CD4-positive, alpha-beta T cell (primary cell): ENCODE measurements at places on chromosomes 11 and 22.

- DNase-seq: no peak
- H3K36me3 ChIP-seq: no peaks in the 10 kb centered on the region
- peaks cover 7% of the 10 kb centered on the region for H3K27me3 ChIP-seq
- H3K4me1 ChIP-seq: no peaks in the 10 kb centered on the region
- H3K4me3 ChIP-seq: no peak overlapping the region
These were observed 90.4 kb upstream of the SLC25A18 start for GRCh38 chr22:17472932-17473331.

DNA sequence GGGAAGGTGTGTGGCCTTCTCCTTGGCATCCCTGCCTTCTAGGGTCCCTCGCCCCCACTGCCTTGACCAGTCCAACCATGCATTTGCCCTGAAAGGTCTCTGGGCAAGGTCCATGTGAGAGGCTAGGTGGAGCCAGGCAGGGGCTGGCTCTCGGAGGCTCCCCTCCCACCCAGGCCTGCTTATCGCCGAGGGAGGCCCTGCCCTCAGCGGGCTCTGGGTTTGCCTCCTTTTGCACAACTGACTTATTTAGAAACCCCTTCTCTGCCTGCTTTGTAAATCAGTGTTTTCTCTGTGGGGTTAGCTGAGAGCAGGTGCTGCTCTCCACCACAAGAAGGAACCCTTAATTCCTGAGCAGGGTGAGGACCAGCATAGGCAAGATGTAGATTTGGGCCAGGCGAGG lies 47.7 kb downstream of the CD82 start:
- peaks cover 91% of the 10 kb centered on the region for H3K4me1 ChIP-seq
- peaks cover 41% of the 10 kb centered on the region for H3K36me3 ChIP-seq
- H3K27ac ChIP-seq: no peak overlapping the region
- H3K27me3 ChIP-seq: no peaks in the 10 kb centered on the region
- DNase-seq: no peak

DNA sequence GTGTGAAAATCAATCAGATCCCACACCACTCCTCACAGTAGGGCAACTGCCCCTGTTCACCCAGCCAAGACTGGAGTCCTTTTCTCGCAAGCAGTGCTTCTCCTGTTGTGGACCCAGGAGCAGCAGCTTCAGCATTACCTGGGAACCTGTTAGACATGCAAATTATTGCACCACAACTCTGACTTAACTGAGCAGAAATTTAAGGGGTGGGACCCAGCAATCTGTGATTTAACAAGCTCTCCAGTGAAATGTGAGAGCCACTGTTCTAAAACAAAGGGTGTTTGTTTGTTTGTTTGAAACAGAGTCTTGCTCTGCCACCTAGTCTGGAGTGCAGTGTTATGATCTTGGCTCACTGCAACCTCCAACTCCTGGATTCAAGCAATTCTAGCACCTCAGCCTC lies 591.4 kb downstream of the SOX6 start:
- no peaks in the 10 kb centered on the region for H3K4me1 ChIP-seq
- no peak overlapping the region for H3K27ac ChIP-seq
- no peaks in the 10 kb centered on the region for H3K27me3 ChIP-seq
- H3K4me3 ChIP-seq: no peak overlapping the region
- no peaks in the 10 kb centered on the region for H3K36me3 ChIP-seq
- no peak for DNase-seq

DNA sequence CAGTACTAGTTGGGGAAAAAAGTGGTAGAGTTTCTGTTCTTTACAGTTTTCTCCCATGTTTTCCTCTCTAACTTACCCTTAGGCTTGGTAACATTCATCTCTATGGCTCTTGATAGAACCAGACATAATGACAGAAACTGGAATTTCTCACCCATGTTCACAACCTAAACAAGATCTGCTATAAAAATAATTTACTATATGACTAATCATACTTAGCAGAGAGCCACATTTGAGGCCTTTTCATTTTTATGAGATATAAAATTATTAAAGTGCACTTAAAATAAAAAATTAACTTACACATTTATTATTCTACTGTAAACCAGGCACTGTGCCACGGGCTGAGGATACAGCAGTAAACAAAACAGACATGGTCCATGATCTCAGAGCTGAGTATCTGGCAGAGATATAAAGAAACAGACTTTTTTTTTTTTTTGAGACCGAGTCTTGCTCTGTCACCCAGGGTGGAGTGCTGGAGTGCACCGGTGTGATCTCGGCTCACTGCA lies 98.1 kb downstream of the GAB2 start:
- H3K4me1 ChIP-seq: no peaks in the 10 kb centered on the region
- H3K27ac ChIP-seq: no peak overlapping the region
- no peak overlapping the region for H3K4me3 ChIP-seq
- DNase-seq: no peak
- no peaks in the 10 kb centered on the region for H3K27me3 ChIP-seq

DNA sequence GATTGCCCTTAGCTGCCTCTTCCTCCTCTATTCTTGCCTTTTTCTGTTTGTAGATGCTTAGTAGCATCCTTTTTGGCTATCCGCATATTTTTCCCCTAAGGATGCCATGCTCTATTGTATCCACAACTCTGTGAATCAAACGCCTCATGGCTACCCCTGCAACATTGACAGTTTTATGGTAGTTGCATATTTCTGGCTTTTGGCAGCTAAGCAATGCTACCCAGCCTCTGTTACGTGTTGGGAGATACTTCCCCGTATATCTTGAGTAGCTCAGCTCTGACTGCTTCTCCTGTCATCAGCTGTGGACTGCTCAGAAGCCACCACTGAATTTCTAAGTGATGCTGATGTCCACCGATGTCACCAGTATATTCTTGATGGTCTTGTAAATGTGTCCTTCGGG lies 15.1 kb upstream of the SLC3A2 start:
- H3K36me3 ChIP-seq: no peaks in the 10 kb centered on the region
- peaks cover 4% of the 10 kb centered on the region for H3K4me1 ChIP-seq
- H3K4me3 ChIP-seq: no peak overlapping the region
- H3K27me3 ChIP-seq: no peaks in the 10 kb centered on the region
- DNase-seq: no peak

GRCh38 chr11:84922212-84922805 lies 704.8 kb downstream of the DLG2 start:
- no peak overlapping the region for H3K27ac ChIP-seq
- H3K4me3 ChIP-seq: no peak overlapping the region
- no peak for DNase-seq
- H3K36me3 ChIP-seq: no peaks in the 10 kb centered on the region
- H3K27me3 ChIP-seq: no peaks in the 10 kb centered on the region

GRCh38 chr11:9803685-9804418 lies 140.0 kb downstream of the SWAP70 start:
- H3K36me3 ChIP-seq: peaks cover 11% of the 10 kb centered on the region
- H3K27ac ChIP-seq: no peak overlapping the region
- no peaks in the 10 kb centered on the region for H3K27me3 ChIP-seq
- no peak overlapping the region for H3K4me3 ChIP-seq
- no peak for DNase-seq
- H3K4me1 ChIP-seq: no peaks in the 10 kb centered on the region
